ENCODE measurements at places on chromosomes 11 and 22. TPM values are rescaled to one million over a fixed set of nuclear protein-coding genes. Genes with fewer than 3 reads are reported as not detected.

GRCh38 chr11:46588915-46589314 is 4.9 kb downstream of the AMBRA1 start:
- H3K27me3 ChIP-seq = no peaks in the 10 kb centered on the region
- no peak for DNase-seq
- H3K27ac ChIP-seq = no peak overlapping the region
- no peak overlapping the region for H3K4me3 ChIP-seq
- no peaks in the 10 kb centered on the region for H3K36me3 ChIP-seq

- no peaks in the 10 kb centered on the region for H3K27me3 ChIP-seq
- DNase-seq = no peak
- H3K4me1 ChIP-seq = no peaks in the 10 kb centered on the region
- no peaks in the 10 kb centered on the region for H3K36me3 ChIP-seq
These were observed 3.1 kb upstream of the RAG2 start for GRCh38 chr11:36601155-36601554.

DNA sequence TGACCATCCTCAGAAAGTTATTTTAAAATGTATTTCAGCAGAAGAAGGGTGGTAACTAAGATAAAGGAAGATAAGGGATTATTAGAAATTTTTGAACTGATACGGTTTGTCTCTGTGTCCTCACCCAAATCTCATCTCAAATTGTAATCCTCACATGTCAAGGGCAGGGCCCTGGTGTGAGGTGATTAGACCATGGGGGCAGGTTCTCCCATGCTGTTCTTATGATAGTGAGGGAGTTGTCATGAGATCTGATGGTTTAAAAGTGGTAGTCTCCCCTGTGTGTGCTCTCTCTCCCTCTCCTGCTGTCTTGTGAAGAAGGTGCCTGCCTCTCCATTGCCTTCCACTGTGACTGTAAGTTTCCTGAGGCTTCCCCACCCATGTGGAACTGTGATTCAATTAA is 36.1 kb downstream of the CYP2R1 start:
- H3K36me3 ChIP-seq = no peaks in the 10 kb centered on the region
- H3K4me1 ChIP-seq = no peaks in the 10 kb centered on the region
- H3K27me3 ChIP-seq = no peaks in the 10 kb centered on the region
- no peak overlapping the region for H3K4me3 ChIP-seq

- peak; percentile 55 for DNase-seq
- no peaks in the 10 kb centered on the region for H3K27me3 ChIP-seq
- H3K27ac ChIP-seq = no peak overlapping the region
These were observed 198.2 kb downstream of the SWAP70 start for GRCh38 chr11:9861860-9862725.

GRCh38 chr22:49736538-49736937 is 91.1 kb downstream of the BRD1 start:
- no peak overlapping the region for H3K27ac ChIP-seq
- no peaks in the 10 kb centered on the region for H3K27me3 ChIP-seq
- no peaks in the 10 kb centered on the region for H3K36me3 ChIP-seq
- H3K4me1 ChIP-seq = no peaks in the 10 kb centered on the region
- H3K4me3 ChIP-seq = no peak overlapping the region

- no peaks in the 10 kb centered on the region for H3K4me1 ChIP-seq
- no peak overlapping the region for H3K4me3 ChIP-seq
- H3K27ac ChIP-seq = no peak overlapping the region
- no peaks in the 10 kb centered on the region for H3K27me3 ChIP-seq
These were observed 6.8 kb downstream of the TMEM121B start for GRCh38 chr22:17114173-17114897.

- peaks cover 9% of the 10 kb centered on the region for H3K27me3 ChIP-seq
- H3K4me1 ChIP-seq = no peaks in the 10 kb centered on the region
- no peak for DNase-seq
- H3K36me3 ChIP-seq = no peaks in the 10 kb centered on the region
- peak within 1 kb of the TSS; percentile 19 for H3K4me3 ChIP-seq
- no peak within 1 kb of the TSS for H3K27ac ChIP-seq
These were observed at the start of gene ADM2 for GRCh38 chr22:50481440-50482106. ADM2 (plus strand) TSS chr22:50481543; CDS start chr22:50481848, 305 bp downstream.

DNA sequence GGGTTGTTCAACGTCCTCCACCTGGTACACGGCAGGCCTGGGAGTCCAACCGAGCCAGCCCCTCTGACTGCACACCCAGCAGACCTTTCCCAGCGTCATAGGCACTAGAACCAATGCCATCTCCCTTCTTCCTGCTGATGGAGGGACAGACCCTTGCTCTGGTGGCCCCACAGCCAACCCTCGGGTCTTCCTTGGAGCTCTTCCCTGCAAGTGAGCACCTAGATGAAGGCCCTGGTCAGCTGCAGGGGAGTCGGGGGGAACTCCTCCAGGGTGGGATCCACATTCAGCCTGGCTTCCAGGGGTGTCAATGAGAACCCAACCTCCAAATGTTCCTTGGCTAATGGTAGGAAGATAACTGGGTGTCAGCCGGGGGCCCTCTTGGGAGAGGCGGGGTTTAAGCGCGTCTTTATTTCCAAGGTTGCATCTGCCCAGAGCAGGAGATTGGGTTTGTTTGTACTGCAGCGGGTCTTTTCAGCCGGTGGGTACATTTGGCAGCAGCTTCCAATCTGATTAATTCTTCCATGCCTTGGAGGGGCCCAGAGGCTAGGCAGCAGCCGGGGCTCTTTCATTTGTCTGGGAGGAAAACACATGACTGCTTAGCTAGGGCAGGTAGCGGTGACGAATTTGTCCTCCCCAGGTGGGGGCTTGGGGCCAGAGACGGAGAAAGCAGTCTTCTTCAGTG is 56.0 kb upstream of the SHISAL1 start:
- H3K4me1 ChIP-seq = peaks cover 4% of the 10 kb centered on the region
- no peak overlapping the region for H3K27ac ChIP-seq
- H3K4me3 ChIP-seq = no peak overlapping the region
- no peak for DNase-seq
- H3K27me3 ChIP-seq = no peaks in the 10 kb centered on the region

DNA sequence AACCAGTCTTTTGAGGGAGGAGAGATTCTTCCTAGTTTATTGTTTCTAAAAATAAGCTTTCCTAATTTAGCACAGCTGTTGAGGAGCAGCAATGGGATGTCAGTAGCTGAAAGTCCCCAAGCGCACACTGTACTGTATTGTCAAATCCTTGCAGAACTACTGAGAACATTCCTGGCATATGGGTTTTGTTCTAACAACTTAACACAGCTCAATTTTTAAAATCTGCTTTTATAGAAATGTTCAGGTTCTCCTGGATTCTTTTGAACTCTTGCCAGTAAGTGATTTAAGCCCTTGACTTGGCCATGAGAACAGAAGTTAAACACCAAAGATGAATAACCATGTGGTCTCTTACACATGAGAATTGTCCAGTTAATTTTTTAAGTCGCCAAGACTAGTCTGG is 218.6 kb downstream of the FAT3 start:
- no peaks in the 10 kb centered on the region for H3K27me3 ChIP-seq
- H3K4me3 ChIP-seq = no peak overlapping the region
- DNase-seq = no peak
- no peak overlapping the region for H3K27ac ChIP-seq
- no peaks in the 10 kb centered on the region for H3K4me1 ChIP-seq

Gene TRIM48
- polyA plus RNA-seq = not detected

DNA sequence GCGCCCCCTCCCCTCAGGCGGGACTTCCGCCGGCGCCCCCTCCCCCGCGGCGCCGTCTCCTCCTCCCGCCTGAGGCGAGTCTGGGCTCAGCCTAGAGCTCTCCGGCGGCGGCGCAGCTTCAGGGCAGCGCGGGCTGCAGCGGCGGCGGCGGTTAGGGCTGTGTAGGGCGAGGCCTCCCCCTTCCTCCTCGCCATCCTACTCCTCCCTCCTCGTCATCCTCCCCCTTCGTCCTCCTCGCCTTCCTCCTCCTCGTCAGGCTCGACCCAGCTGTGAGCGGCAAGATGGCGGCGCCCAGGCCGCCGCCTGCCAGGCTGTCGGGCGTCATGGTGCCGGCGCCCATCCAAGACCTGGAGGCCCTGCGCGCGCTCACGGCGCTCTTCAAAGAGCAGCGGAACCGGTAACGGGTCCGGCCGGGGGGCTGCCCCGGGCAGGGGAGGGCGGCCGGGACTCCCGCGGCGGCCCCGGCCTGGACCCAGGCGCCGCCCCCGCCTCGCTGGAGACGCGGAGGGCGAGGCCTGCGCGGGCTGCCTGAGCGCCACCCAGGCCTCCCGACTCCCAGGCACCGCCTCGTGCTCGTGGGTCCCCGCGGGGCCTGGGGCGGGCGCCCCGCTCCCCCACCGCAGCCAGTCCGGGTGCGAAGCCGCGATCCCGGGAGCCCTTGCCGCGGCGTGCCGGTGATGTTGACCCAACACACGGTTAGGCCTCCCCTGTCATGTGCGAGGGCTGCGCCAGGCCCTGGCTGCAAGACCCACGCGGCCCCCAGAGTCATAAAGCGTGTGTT is at the start of gene ATXN10:
Gene ATXN10 (plus strand): TSS at position 52 of the 781 bp plus-strand sequence. CDS start 230 bp downstream, at position 282.
- H3K27ac ChIP-seq = peak within 1 kb of the TSS; percentile 88
- H3K36me3 ChIP-seq = no peaks in the 10 kb centered on the region
- peak; percentile 69 for DNase-seq
- peak within 1 kb of the TSS; percentile 68 for H3K4me3 ChIP-seq
- H3K27me3 ChIP-seq = no peaks in the 10 kb centered on the region
- peaks cover 3% of the 10 kb centered on the region for H3K4me1 ChIP-seq

Gene ARHGAP8
- polyA plus RNA-seq = 0.94 TPM

Gene SCGB1C1
- polyA plus RNA-seq = not detected
